GM23248 (cell line): ENCODE measurements at places on chromosomes 5 and 9. TPM values are rescaled to one million over a fixed set of nuclear protein-coding genes. Genes with fewer than 3 reads are reported as not detected.

Gene PHF24
- 0.34 TPM in 1 of 2 replicates, not detected in the other for polyA plus RNA-seq

Gene FCN2
- polyA plus RNA-seq, result not detected in 2 replicates

Gene SURF6
- polyA plus RNA-seq, result 13.4 and 14.8 TPM in 2 replicates

Gene FAM81B
- polyA plus RNA-seq, result not detected in 2 replicates

DNA sequence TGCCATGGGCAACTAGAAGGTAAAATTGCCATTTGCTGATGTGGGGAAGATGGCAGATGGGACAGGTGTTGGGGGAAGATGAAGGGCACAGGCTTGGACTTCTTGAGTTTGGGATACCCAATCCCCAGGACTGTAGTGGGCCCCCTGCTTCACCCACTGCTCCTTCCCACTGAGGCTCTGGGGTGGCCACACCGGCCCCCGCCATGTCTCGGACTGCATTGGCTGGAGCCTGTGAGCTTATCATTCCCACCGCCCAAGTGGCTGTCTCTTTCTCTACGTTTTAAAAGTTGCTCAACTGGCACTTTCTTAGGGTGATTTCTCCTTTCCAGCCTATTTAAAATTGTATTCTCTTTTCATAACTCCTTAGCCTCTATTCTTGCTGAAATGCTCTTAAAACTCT lies 730.0 kb upstream of the ADAMTS16 start:
- no peak overlapping the region for H3K4me3 ChIP-seq
- H3K27me3 ChIP-seq, result no peaks in the 10 kb centered on the region
- no peaks in the 10 kb centered on the region for H3K36me3 ChIP-seq
- H3K27ac ChIP-seq, result no peak overlapping the region

GRCh38 chr5:10579536-10580521 lies 16.0 kb downstream of the ANKRD33B start:
- no peaks in the 10 kb centered on the region for H3K27me3 ChIP-seq
- H3K4me3 ChIP-seq, result no peak overlapping the region
- H3K36me3 ChIP-seq, result no peaks in the 10 kb centered on the region
- no peak overlapping the region for H3K27ac ChIP-seq
- DNase-seq, result no peak

DNA sequence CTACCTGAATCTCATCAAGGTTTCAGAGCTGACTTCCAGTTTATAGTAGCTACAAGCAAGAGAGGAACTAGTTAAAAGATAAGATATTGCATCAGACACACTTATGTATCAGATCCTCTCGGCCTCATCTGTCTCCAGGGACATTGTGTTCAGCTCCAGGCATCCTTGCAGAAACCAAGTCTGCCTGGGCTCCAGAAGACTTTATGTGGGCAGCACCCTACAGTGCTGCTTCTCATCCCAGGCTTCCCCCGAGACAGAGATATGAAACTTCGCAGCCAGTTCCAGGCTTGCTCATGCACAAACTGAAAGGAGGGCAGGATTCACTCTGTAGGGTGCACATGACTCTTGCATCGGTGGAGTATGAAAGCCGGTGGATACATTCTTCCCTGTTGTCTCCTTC lies 33.9 kb upstream of the FOXB2 start:
- H3K4me3 ChIP-seq, result no peak overlapping the region
- DNase-seq, result no peak
- H3K27ac ChIP-seq, result no peak overlapping the region
- H3K36me3 ChIP-seq, result no peaks in the 10 kb centered on the region
- H3K4me1 ChIP-seq, result no peaks in the 10 kb centered on the region

GRCh38 chr5:17235731-17236330 lies 18.4 kb downstream of the BASP1 start:
- DNase-seq, result peak; percentile 72
- H3K4me3 ChIP-seq, result no peak overlapping the region
- peaks cover 8% of the 10 kb centered on the region; the same call in 1 of the 2 replicates for H3K36me3 ChIP-seq
- H3K27ac ChIP-seq, result peak overlapping the region; percentile 28; the same call in 1 of the 2 replicates
- no peaks in the 10 kb centered on the region for H3K27me3 ChIP-seq

- no peaks in the 10 kb centered on the region for H3K4me1 ChIP-seq
- no peaks in the 10 kb centered on the region for H3K36me3 ChIP-seq
- DNase-seq, result no peak
- H3K27me3 ChIP-seq, result no peaks in the 10 kb centered on the region
- no peak overlapping the region for H3K27ac ChIP-seq
Measured at GRCh38 chr9:8738945-8739344, 939.4 kb upstream of the DMAC1 start.

DNA sequence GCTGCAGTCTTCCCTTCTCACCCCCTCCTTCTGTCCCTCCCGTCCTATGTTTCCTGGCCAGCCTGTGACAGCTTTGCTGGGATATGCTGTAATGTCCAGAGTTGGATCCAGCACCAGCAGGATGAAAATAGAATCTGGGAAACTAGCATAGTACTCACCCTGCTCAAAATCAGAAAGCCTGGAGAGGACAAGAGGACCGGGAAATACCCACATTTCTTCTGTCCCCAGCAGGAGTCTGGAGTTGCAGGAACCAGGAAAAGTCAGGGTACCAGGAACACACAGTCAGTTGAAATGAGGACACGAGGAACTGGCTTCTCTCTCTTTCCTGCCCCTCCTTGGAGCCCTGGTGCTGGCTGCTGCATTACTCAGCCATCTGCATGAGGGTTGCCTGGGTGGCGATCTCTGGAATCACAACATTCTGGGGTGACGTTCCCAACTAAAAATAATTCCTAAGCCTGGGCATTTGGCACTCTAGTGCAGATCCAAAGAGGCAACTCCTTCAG lies 59.6 kb upstream of the NFIL3 start:
- H3K4me3 ChIP-seq, result peak overlapping the region; percentile 34; the same call in 1 of the 2 replicates
- peak; percentile 93 for DNase-seq
- H3K27ac ChIP-seq, result peak overlapping the region; percentile 86
- H3K4me1 ChIP-seq, result peaks cover 32% of the 10 kb centered on the region

GRCh38 chr5:96412868-96413449 lies 20.1 kb downstream of the PCSK1 start:
- H3K4me1 ChIP-seq, result peaks cover 8% of the 10 kb centered on the region
- DNase-seq, result no peak
- no peaks in the 10 kb centered on the region for H3K27me3 ChIP-seq
- no peaks in the 10 kb centered on the region for H3K36me3 ChIP-seq
- no peak overlapping the region for H3K4me3 ChIP-seq
